ENCODE measurements at places on chromosomes 2 and 18.

- no peak for DNase-seq
Observed at GRCh38 chr2:181307203-181307991, 149.8 kb upstream of the ITGA4 start.

GRCh38 chr2:236177604-236177966, 9.4 kb upstream of the GBX2 start:
- DNase-seq = no peak

DNA sequence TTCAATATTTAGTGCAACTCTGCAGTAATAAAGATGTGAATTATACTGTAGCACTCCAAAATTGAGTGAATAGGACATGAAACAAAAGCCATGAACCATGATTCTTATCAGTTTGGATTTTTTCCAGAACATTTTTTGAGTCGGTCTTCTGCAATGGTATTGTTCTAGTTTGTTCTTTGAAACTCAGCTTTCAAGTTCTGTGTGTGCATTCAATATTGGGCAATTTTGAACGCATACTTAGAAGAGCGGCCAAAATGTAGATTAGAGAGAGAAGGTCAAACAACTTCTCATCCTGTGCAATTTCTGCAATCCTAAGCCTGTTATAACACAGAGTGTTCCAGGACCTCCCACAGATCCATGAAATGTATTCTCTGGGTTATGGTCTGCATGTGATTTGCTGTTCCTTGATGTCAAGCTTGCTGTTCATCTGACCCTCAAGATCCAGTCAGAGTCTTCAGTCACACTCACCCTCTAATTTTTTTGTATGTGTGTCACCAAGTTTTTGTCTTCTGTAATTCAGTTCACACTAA, 48.3 kb downstream of the TSPYL6 start:
- DNase-seq = no peak

- peak; percentile 50 for DNase-seq
Observed at GRCh38 chr2:68319398-68320117, at the start of gene CNRIP1. Gene CNRIP1, minus strand, starts transcription at chr2:68319949. Its CDS starts 549 bp downstream, at chr2:68319400.

- no peak for DNase-seq
Observed at GRCh38 chr2:234828382-234829073, 123.3 kb upstream of the SH3BP4 start.

Measured in RWPE2 (cell line).